ENCODE measurements at places on chromosomes 5 and 9.
A peak's percentile ranks its signal among the peaks of the same experiment; 100 is the strongest.

DNA sequence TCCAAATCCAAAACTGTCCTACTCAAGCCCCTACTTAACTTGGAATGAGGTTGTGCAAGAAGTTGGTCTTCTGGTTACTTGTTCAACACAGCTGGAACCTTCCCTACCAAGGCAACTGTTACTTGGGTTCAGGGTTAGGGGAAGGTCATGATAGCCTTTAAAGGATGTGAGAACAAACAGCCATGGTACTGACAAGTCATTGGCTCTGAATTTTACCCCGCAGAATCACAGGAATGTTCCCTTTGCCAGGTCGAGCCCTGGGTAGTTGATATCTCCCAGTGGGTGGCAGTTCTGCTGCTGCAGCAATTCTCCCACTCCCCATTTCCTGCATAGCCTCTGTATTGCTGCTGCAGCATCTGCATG lies 396.1 kb upstream of the MPDZ start:
- ATAC-seq, result no peak

DNA sequence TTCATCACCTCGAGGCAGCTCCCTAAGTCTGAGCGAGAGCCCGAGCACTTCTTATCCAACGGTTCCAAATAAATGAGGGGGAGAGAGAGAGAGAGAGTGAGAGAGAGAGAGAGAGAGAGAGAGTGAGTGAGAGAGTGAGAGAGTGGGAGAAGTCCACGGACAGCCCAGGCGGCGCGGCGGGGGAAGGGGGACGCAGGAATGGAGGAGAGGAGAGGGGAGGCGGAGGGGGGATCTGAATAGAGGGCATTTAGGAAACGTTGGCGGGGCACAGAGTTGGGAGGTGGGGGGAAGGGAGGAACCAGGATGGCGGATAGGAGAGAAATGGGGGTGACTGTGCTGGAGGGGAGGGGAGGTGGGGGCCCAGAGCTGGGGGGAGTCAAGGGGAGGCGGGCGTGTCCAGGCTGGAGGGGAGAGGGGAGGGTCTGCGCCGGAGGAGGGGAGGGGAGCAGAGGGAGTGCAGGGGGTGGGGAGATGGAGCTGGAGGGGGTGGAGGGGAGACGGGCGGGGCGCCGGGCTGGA lies 398 bp upstream of the BASP1 start:
- ATAC-seq, result peak; percentile 38

GRCh38 chr5:12330381-12330780 lies 426.1 kb upstream of the CTNND2 start:
- no peak for ATAC-seq

DNA sequence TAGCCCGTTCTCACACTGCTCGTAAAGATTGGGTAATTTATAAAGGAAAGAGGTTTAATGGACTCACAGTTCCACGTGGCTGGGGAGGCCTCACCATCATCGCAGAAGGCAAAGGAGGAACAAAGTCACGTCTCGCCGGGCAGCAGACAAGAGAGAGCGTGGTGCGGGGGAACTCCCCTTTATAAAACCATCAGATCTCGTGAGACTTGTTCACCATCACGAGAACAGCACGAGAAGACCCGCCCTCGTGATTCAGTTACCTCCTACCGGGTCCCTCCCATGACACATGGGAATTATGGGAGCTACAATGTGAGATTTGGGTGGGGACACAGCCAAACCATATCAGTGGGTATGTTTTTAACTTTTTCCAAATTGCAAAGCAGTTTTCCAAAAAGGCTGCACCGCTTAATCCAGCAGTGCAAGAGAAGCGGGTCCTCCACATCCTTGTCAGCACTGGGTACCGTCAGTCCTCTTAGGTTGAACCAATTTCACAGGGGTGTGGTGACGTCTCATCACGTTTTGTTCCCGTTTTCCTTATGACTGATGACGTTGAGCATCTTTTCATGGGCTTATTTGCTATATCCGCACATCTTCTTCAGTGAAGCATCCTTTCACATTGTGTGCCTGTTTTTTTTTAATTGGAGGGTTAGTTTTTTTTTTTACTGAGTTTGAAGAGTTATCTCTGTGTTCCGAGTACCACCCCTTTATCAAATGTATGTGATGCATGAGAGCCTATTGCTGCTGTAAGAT lies 8.0 kb upstream of the FCN2 start:
- ATAC-seq, result no peak

- ATAC-seq, result no peak
These were observed 52.0 kb downstream of the OLFM1 start for GRCh38 chr9:135139366-135139959.

- no peak for ATAC-seq
These were observed 46.1 kb downstream of the PIK3R1 start for GRCh38 chr5:68261569-68262065.

DNA sequence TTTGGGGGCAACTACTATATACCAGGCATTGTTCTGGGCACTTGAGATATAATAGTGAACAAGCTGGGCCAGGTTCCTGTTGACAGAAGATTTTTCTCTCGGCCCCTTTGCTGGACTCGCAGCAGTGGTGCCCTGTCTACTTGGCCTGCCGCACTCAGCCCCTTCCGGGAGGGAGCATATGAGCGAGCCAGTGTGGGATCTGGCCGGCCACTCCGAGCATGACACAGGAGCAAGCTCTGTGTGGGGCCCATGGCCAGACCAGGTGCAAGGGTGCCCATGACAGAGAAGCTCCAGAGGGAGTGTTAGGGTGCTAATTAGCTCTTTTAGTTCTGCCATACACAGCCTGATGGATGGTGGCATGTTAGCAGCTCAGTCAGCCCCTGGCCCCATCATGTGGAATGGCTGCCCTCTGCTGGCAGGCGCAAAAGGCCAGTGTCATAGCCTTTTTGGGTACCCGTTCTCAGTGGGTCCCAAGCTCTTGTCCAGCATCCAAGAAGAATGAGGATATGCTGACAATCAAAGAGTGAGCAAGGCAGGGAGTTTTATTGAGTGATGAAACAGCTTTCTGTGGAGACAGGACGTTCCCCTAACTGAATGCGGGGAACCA lies 9.3 kb upstream of the KIF4B start:
- no peak for ATAC-seq

- peak; percentile 89 for ATAC-seq
These were observed at the start of gene C9orf72 for GRCh38 chr9:27572918-27573633. C9orf72 (minus strand) TSS chr9:27573481; CDS start chr9:27567120, 6,361 bp downstream.

- no peak for ATAC-seq
These were observed 64.8 kb upstream of the SPTLC1 start for GRCh38 chr9:92180002-92180400.

GRCh38 chr5:147464211-147464610 lies 45.7 kb downstream of the DPYSL3 start:
- peak; percentile 64 for ATAC-seq

GRCh38 chr9:6543204-6543603 lies 102.3 kb downstream of the GLDC start:
- ATAC-seq, result no peak

DNA sequence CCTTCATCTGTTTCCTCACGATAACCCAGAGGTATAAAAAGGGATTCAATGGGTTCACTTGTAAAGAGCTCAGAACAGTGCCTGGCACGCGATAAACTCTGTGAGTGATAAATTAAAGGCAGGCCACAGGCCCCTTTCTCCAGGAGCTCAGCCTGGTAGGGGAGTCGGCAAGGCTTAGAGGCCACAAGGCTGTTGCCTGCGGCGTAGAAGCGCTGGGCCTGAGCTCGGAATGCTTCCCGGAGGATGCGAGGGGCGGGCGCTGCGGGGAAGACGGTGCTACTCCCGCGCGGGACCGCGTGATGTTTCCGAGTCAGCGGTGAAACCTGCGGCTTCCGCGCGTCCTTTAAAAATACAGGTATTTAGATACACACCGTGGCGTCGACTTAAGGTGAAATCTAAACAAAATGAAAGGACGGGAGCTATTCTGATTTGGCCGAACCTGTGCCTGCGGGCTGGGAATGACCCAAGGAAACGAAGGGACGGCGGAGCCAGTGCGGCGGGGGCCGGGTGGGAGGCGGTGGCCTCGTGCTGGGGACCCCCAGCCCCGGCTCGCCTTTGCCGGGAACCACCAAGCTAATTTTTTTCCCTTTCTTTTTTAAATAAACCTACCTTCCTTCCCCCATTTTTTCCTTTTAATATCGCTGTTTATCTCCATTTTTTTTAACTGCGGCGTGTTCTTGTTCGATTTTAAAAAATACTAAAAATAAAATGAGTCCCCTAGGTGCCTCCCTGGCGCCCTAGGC lies 6.2 kb downstream of the NKX2-5 start:
- ATAC-seq, result peak; percentile 35

DNA sequence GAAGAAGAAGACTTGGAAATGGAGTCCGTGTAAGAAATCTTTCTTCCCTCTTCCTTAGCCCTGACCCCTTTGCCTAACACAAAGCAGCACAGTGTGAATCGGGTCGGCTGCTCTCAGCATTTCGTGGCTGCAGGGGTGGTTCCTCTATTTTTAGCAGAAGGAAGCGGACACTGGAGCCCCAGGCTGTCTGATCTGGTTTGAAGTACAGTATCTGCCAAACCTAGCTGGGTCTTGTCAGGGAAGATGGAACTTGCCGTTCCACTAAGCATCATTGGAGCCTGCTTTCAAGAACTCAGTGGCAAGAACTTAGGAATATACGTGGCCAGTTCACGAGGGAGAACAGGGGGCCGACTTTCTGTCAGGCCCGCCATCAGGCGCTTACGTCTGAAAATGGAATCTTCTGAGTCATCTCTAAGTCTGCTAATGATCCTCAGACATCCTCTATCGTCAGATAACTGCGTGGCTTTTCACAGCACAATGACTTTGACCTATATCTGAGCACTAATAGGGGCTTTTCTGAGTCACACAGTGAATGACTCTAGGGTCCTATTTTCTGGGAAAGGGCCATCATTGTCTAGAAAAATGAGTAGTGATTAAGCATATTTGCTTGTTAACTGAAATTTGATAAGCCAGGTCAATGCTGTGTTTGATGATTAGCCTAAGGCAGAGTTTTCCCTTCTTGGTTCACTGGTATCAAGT lies 43.3 kb upstream of the NCS1 start:
- peak; percentile 90 for ATAC-seq

DNA sequence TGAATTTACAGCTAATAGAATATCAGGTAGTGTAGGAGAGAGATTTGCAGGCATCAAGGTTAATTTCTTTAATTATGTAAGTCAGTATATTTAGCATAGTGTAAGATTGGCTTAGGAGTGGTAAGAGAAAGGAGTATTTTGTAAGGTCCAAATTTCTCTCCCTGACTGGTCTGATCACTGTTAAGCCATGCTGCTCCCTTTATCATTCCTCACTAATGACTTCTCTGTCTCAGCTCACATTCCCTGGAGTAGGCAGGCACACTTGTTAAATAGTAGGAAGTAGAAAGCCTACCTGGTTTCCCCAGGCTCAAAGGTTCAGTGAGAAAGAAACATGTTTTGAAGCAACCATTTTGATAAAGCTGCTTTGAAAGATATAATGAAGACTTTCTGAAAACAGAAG lies 90.7 kb downstream of the SMIM15 start:
- ATAC-seq, result peak; percentile 45

- ATAC-seq, result no peak
These were observed 54.1 kb downstream of the MRPS30 start for GRCh38 chr5:44862808-44863207.

DNA sequence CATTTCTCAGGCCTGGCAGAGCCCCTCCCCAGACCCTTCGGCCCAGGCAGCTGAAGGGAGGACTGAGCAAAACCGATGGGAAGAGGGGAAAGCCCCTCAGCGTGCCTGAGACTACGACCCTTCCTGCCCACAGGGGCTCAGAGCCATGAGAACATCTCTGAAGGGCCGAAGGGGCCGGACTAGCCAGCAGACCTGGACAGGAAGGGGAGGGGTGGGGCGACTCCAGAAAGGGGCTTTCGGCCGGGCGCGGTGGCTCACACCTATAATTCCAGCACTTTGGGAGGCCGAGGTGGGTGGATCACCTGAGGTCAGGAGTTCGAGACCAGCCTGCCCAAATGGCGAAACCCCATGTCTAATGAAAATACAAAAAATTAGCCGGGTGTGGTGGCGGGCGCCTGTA lies 85.8 kb upstream of the PHYKPL start:
- ATAC-seq, result no peak

- ATAC-seq, result no peak
These were observed 27.4 kb downstream of the PPP2R2B start for GRCh38 chr5:146851133-146851532.

DNA sequence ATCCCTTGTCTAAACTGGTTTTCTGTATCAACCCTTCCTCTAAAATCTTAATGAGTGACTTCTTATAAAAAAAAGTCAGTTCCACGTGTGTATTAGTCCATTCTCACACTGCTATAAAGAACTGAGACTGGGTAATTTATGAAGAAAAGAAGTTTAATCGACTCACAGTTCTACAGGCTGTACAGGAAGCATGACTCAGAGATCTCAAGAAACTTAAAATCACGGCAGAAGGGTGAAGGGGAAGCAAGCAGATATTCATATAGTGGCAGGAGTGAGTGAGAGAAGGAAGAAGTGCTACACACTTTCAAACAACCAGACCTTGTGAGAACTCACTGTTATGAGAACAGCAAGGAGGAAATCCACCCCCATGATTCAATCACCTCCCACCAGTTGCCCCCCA lies 307.8 kb upstream of the ARRDC3 start:
- no peak for ATAC-seq

DNA sequence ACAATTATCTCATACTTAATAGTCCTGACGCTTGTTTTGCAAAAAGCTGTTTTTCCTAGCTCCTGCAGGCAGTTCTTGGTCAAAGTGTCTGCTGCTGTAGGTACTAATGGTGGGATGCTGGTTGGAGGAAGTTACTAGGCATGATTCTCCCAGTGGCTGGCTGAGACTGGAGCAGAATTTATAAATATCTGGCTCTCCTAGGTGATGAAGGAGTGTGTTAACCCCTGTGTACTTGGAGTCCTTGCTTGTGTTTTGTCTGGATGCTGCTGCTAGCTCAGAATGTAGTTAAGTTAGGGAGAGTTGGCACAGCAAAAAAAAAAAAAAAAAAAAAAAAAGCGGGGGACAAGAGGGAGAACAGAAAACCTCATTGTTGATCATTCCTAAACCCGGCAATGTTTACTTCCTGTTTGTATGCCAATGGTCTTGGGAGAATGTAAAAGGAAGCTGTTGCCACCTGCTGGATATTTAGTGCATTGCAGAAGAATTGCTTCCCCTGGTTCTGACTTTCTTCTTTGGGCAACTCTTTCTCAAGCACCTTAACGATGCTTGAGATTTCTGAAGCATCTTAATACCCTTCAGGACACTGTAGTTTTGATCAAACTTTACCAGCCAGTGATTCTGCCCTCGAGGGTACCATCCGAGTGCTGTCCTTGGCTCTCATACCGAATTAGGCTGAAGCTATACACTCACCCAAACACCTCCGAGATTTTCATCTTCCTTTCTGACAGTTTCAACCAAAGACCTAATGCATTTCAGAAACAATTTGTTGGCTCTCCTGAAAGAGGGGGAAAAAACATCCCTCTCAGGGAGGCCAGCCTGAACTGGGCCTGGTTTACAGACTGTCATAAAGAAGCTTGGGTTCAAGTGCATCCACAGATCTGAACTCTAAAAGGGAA lies 71.7 kb upstream of the WWC1 start:
- peak; percentile 90 for ATAC-seq

All from SK-N-SH treated with all-trans-retinoic acid at 6 μM for 48 hours (cell line).